Lower leg skin (tissue), 4 donors: ENCODE measurements at places on chromosomes 12 and 14. TPM values are rescaled to one million over a fixed set of nuclear protein-coding genes. Genes with fewer than 3 reads are reported as not detected.

DNAI7 gene
- total RNA-seq = 3.4 TPM

REM2 gene
- total RNA-seq = 2.4 TPM

MYO1H gene
- not detected for total RNA-seq

ITGB7 gene
- 7.4 TPM for total RNA-seq

DDX54 gene
- 106 TPM for total RNA-seq

OSGEP gene
- total RNA-seq = 54.5 TPM

ACVRL1 gene
- 99.8 TPM for total RNA-seq

SLC17A8 gene
- total RNA-seq = not detected

PRH1 gene
- 5.5 TPM for total RNA-seq

CLEC9A gene
- not detected for total RNA-seq

MAP3K9 gene
- total RNA-seq = 18.3 TPM

SLCO1B1 gene
- not detected for total RNA-seq
